ENCODE measurements at places on chromosomes 5 and 9.

- DNase-seq = no peak
These were observed 148.5 kb upstream of the OTULINL start for GRCh38 chr5:14432931-14433589.

DNA sequence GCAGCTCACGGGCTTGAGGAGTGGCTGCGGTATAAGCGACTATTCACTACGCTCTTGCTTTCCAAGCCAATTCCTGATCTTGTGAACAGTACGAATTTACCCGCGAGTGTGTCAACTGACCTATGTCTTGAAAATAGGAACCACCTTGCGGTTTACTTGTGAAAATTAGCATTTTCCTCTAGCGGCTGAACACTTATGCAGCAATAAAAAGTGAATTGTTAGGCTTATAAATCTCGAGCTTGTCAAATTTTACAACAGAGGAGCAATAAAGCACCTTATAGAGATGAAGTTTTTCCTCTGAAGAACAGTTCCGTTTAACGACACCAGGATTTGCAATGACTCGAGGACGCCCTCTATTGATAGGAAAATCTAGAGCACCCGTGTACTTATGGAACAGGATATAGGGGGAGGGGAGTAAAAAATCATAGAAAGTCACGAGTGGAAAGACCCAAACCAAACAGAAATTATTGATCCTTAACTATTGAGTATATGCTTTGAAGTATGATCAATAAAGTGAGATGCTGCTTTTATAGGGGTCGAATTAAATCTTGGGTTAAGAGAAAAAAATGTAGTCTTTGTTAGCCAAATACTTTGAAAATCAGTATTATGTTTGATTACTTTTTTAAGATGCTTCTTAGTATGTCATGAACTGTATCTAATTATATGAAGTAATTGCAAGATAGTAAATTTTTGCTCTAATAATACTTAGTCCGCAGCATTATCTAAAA lies 1.9 kb upstream of the RGMB start:
- no peak for DNase-seq

- no peak for DNase-seq
These were observed 29.6 kb upstream of the UBAC1 start for GRCh38 chr9:135990468-135991429.

- no peak for DNase-seq
These were observed 104.2 kb upstream of the MARCHF11 start for GRCh38 chr5:16283791-16284190.

GRCh38 chr9:127053057-127053821 lies 69.2 kb downstream of the ANGPTL2 start:
- no peak for DNase-seq

DNA sequence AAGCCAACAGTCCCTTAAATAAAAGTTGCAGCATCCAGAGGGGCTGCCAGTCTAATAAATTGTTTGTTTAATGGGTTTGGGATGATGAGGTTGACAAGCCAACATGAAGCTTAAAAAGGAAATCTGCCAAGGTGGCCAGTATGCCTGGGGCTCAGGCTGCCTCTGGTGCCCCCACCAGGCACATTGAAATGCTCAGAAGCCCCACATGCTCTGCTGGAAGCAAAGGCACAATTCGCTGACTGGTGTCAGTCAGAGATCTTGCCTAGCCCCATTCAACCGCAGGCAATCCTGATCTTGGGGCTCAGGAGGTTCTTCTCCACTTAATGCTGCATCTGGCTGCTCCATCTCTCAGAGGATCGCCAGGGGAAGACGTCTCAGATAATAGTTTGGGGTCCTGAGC lies 44.2 kb upstream of the TCERG1 start:
- no peak for DNase-seq

DNA sequence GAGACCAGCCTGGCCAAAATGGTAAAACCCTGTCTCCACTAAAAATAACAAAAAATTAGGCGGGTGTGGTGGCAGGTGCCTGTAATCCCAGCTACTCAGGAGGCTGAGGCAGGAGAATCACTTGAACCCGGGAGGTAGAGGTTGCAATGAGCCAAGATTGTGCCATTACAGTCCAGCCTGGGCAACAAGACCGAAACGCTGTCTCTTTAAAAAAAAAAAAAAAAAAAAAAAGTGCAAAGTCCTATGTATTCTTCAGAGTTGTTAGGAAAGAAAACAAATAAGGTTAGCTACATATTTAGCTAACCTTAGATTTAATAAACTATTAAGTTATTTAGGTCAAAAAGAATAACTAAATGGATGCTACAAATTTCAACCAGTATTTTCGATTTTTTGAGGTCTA lies 11.5 kb downstream of the ATG12 start:
- no peak for DNase-seq

GRCh38 chr5:15722305-15722704 lies 222.3 kb downstream of the FBXL7 start:
- DNase-seq = no peak

DNA sequence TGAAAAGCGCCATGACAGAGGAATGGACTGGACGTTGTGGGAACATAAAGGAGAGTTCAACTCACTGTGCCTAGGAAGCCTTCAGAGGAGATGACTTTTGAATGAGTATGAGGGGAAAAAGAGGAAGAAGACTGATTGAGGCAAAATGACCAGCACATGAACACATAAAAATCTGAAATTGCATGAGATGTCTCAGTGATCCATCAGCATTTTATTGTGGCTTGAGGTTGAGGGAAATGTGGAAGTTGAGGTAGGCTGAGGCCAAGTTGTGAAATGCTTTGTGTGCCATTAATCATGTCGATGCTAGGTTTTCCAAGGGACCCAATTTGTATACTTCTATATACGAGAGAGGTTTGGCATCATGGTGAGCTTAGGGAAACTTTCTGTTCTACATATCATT lies 140.9 kb upstream of the TLX3 start:
- no peak for DNase-seq

GRCh38 chr5:95382801-95383200 lies 8.4 kb upstream of the FAM81B start:
- no peak for DNase-seq

- DNase-seq = no peak
These were observed 181.6 kb downstream of the AOPEP start for GRCh38 chr9:94908011-94908563.

GRCh38 chr5:30042677-30043076 lies 1150.8 kb upstream of the CDH6 start:
- no peak for DNase-seq

GRCh38 chr5:89277816-89278215 lies 394.8 kb upstream of the MEF2C start:
- DNase-seq = no peak

GRCh38 chr9:126671381-126671831 lies 57.7 kb downstream of the LMX1B start:
- DNase-seq = no peak

DNA sequence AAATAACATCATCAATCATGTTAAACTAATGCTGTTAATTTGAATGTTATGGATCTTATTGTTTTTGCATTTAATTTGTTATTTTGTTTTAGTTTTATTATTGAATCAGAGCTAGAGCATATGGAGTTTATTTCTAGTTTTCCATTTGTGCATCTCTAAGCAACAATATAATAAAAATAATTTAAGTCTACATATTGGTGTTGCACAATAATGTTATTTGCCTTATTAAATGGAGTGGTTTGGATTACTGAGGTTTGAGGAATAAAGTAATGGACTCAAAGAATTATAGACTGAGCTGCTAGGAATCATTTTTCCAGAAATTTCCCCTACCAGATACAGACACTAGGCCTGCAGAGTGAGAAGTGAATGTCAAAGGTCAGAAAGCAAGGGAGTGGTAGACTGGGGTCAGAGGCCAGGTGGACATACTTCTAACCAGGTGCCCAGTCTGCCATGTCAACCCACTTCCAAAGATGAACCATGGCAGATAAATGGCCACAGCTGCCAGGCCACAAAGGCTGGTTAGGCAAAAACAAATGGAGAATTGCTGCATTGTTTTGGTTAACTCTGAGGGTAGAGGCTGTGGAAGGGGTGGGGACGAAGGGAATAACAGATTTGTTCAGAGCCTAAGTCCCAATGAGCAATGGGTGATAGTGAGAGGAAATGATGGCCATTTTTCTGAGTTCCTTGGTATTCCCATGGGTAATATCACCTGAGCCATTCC lies 113.1 kb downstream of the FBXL7 start:
- DNase-seq = no peak

Measured in stimulated activated CD4-positive, alpha-beta T cell treated with anti-CD3 and anti-CD28 coated beads, Interleukin-1b, Interleukin-23, amount 100 ng/mL, for 1 hour (primary cell).